ENCODE measurements at places on chromosomes 6 and 20.

DNA sequence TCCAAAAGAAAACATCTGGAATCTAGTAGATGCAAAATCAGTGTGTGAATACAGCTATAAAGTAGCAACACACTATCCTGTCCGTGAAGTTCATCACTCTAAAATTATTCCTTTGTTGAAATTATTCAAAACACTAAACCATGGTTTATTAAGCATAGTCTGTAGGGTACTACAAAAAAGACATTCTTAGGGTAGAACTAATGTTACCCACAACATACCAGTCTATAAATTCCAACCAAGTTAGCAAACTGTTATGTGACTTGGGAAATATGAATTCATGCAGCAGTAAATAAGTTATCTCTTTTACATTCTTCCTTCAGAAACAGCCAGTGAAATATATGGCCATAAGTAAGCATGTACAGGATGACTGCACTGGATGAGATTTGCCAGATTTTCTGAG lies 580.3 kb upstream of the ADGRB3 start:
- no peak for DNase-seq

GRCh38 chr6:166955121-166955864 lies 1.1 kb downstream of the RNASET2 start:
- DNase-seq, result no peak

DNA sequence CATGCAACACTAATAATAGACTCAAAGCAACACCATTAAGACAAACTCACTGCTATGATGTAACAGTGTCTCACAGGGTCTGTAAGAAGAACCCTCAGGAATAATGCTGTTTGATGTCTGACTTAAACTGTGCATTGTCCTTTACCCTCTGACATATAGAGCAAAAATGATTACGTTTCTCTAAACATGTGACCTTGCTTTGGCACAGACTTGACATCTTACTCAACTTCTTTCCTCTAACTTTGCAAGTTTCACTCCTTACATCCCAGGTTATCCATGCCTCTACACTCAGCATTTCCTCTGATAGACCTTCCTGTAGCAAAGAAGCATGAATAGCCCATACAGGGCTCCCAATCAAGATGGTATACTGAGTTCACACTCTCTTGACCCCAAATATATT lies 252.7 kb downstream of the UST start:
- DNase-seq, result no peak

DNA sequence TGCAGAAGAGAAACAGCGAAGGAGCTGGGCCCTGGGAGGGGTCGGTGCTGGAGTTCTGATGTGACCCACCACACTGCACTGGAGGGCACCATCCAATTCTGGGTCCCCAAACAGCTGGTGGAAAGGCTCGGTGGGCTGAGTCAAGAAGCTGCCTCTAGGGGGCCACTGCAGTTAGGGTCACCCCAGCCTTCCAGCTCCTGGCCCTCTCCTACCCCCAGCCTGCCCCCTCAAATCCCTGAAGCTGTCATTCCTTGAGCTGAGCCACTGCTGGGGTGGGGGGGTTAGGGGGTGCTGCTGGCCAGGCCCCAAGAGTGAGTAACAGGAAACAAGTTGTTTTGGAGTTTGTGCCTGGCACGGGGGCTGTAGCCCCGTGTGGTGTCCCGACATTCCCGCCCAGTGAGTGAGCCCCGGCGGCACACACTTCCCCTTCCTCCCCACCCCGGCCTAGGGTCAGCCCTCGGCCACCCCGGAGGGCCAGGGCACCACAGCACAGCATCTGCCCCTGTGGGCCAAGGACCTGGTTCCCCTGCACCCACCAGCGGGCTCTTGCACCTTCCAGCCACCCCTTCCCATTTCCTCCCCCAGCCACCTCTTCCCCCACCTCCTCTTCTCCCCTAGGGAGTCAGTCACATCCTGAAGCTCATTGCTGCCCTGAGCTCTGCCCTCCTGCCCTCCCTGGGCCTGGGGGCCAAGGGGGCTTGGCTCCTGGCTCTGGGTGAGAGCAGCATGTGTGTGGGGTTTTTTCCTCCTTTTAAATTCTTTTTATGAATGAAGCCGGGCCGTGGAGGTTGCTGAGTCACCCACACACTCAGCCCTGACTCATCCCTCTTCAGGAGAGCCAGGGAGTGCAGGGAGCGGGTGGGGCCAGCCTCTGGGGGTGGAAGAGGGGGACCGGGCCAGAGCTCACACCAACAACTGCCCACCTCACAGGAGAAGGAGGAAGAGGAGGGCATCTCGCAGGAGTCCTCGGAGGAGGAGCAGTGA lies 4.6 kb downstream of the SMIM29 start:
- no peak for DNase-seq

- DNase-seq, result no peak
Observed at GRCh38 chr20:14951105-14951504, 613.7 kb upstream of the FLRT3 start.

DNA sequence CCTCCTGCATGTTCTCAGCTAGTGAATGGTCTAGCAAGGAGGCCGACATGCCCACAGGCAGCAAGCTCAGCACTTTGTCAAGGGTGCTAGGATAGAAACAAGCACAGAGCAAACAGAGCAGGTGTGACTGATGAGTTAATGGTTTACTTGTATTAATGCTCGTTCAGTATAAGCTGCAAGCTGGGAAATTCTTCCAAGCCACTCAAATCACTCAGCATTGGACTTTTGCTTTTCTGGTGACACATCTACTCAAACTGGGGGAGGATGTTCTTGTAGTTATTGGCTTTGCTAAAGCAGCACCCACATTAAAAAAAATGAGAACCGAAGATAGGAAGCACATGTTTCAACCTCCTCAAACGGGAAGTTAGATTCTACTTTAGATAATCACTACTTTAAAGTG lies 43.1 kb upstream of the NEDD9 start:
- no peak for DNase-seq

DNA sequence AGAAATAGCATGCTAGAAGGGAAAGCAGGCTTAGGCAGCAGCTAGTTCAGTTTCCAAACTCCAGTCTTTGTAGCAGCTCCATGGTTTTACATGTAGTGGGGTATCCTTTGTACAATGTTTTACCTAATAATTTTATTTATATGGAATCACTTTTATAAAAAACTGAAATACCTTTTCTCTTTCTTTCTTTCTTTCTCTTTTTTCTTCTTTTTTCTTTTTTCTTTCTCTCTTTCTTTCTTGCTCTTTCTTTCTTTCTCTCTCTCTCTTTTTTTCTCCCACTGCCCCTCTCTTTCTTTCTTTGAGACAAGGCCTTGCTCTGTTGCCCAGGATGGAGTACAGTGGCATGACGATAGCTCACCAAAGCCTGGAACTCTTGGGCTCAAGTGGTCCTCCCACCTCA lies 41.4 kb upstream of the FYN start:
- no peak for DNase-seq
